ENCODE measurements at places on chromosomes 7 and 10. TPM values are rescaled to one million over a fixed set of nuclear protein-coding genes. Genes with fewer than 3 reads are reported as not detected.

The IDI2 gene
- total RNA-seq, result not detected

The ARMS2 gene
- not detected for total RNA-seq

The SLC26A5 gene
- total RNA-seq, result not detected

The ANKRD1 gene
- total RNA-seq, result not detected

The GUSB gene
- total RNA-seq, result 19.6 TPM

The GIMAP6 gene
- total RNA-seq, result not detected

The HKDC1 gene
- 0.48 TPM for total RNA-seq

Measured in foreskin keratinocyte (primary cell).